ENCODE measurements at places on chromosomes 6 and 20. TPM values are rescaled to one million over a fixed set of nuclear protein-coding genes. Genes with fewer than 3 reads are reported as not detected.
A peak's percentile ranks its signal among the peaks of the same experiment; 100 is the strongest.

DNA sequence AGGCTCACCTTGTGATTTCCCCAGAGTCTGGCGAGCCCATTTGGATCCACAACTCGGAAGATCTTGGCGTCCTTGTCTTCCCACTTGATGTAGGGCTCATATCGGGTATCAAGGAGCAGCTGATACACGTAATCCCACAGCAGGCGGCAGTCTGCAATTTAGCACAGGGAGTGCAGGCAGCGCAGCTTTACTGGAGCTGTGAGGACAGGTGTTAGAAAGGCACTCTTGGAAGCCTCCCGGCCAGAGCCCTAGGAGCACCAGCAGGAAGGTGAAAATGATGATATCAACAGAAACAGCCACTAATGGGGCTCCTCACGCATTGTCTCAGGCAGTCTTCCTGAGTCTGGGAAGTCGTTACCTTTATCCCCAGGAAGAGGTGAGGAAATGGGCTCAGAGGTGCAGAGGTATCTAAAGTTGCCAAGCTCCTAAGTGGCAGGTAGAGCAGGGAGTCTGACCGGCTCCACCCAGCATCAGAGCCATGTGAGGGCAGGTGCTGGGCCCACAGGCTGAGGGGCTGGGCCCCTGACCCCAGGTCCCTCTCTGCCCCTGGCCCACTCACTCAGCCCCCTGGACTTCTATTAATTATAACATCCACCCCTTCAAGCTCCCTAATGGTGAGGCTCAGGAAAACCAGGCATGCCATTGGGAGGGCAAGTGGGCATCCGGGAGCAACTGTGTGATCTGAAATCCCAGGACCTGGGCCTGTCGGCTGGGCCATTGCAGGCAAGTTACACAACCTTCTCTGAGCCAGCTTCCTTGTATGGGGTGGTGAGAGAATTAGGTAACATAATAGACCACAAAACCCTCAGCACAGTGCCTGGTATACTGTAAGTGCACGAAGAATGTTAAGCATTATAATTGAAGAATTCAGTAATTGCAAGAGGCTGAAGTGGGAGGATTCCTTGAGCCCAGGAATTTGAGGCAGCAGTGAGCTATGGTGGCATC, 18.3 kb downstream of the ETV7 start:
- H3K36me3 ChIP-seq: no peaks in the 10 kb centered on the region
- no peak for DNase-seq
- no peaks in the 10 kb centered on the region for H3K27me3 ChIP-seq
- H3K4me1 ChIP-seq: no peaks in the 10 kb centered on the region

GRCh38 chr6:118371955-118372354, 176.1 kb upstream of the PLN start:
- H3K36me3 ChIP-seq: no peaks in the 10 kb centered on the region
- H3K27me3 ChIP-seq: no peaks in the 10 kb centered on the region
- H3K4me1 ChIP-seq: no peaks in the 10 kb centered on the region
- DNase-seq: no peak
- H3K4me3 ChIP-seq: no peak overlapping the region
- no peak overlapping the region for H3K27ac ChIP-seq

DNA sequence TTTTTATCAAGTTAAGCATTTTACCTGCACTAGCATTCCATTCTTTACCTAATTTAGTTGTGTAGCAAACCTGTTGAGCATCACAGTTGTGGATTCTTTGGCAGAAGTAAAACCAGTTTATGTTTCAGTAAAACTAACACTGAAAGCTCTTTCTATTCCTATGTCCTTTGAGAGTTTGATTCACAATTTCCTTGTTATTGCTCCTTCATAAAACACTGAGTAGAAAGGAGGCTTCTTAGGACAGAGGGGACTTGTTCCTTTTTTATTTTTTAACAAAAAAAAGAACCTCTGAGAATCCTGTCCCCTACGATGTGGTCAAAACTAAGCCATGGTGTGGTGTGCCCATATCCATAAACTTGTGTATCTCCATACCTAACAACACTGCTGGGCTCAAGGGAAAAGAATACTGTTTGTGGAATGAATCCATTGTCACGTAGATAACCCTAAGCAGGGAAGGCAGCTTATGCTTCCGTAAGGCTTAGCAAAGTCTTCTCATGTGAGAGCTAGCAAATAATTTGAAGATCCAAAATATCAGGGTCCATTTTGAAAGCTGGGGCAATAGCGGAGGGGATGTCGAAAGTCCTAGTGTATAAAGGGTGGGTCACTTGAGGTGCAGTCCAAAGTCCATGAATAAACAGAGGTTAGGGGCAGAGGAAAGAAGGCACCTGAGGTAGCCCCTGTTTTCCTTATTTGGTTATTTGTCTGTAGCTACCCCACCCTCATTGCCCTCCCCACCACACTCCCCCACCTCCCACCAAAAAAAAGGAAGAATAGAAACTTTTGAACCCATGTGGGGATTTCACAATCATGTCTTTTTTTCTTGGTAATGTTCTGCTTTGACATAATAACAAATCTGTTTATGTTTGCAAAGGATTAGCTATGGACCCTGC, 71.0 kb downstream of the PLAGL1 start:
- H3K27me3 ChIP-seq: peaks cover 10% of the 10 kb centered on the region
- no peak overlapping the region for H3K4me3 ChIP-seq
- no peak overlapping the region for H3K27ac ChIP-seq
- DNase-seq: no peak

The GJA10 gene
- not detected for total RNA-seq

- H3K36me3 ChIP-seq: peaks cover 3% of the 10 kb centered on the region
- DNase-seq: no peak
- no peaks in the 10 kb centered on the region for H3K4me1 ChIP-seq
- no peak overlapping the region for H3K27ac ChIP-seq
Observed at GRCh38 chr6:149513915-149514314, 29.1 kb upstream of the ZC3H12D start.

DNA sequence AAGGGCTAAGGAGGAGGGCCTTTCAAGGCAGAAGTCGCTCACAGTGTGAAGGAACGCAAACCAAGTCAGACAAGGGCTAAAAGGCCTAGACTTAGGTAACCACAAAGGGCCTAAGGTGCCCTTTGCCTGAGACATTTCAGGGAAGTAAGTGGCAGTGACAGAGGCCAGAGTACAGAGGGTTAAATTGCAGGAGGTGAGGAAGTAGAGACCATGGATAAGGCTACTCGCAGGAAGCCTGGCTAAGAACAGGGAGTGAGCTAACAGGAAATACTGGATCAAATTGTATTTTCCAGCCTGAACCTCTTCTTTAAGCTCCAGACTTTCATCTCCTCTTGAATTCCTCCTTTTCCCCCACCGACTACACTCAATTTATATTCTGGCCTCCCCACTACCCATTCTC, 16.6 kb downstream of the ZHX3 start:
- no peaks in the 10 kb centered on the region for H3K4me1 ChIP-seq
- no peaks in the 10 kb centered on the region for H3K36me3 ChIP-seq
- H3K4me3 ChIP-seq: no peak overlapping the region
- H3K27ac ChIP-seq: no peak overlapping the region
- H3K27me3 ChIP-seq: no peaks in the 10 kb centered on the region

DNA sequence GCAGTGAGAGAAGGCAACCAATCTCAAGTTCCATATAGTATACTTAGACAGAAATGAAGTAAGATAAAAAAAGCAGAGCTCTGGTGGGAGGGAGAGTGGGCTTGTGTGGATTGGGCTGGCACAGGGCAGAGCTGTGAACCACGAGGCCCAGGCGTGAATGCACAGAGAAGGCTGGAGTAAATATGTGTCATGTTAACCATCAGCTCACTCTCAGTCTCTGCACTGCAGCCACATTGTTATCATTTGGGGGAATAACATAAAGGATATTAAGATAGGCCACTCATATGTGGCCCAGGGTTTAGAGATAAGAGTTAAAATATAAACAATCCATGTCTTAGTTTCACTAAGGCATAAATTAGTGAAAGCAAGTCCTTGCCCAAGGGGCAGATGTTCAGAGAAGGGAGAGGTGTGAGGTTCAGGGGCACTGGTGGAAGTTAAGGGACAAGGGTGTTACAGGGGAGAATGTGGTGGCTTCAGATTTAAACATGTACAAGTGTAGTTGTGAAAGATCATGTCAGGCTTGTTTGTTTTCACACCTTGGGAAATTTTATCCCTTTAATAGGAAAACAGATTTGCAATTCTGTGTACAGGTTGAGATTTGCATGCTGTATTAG, 14.4 kb downstream of the GMPR start:
- DNase-seq: no peak
- no peaks in the 10 kb centered on the region for H3K36me3 ChIP-seq
- H3K27ac ChIP-seq: no peak overlapping the region
- H3K4me1 ChIP-seq: peaks cover 2% of the 10 kb centered on the region

DNA sequence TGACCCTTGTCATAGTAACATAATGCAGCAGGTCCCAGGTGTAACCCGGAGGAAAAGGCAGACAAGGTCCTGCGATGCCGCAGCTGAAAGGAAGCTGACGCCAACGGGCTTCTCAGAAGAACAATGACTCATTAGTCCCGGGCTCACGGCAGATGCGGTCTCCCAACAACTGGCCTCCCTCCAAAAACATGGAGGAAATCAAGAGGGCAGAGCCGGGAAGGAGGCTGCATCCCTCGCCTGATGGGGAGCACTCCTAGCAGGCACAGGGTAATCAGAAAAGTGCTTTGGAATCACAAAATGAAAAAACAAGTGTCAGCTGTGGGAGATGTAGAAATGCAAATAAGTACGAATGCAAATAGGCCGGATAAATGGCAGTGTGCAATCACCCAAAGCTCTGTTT, 165.2 kb upstream of the AGPAT4 start:
- H3K27me3 ChIP-seq: peaks cover 2% of the 10 kb centered on the region
- no peak overlapping the region for H3K4me3 ChIP-seq
- H3K27ac ChIP-seq: no peak overlapping the region
- no peak for DNase-seq
- H3K36me3 ChIP-seq: no peaks in the 10 kb centered on the region

The KHDC1L gene
- not detected for total RNA-seq

GRCh38 chr20:63244468-63244867, 8.8 kb downstream of the BIRC7 start:
- no peak overlapping the region for H3K4me3 ChIP-seq
- DNase-seq: no peak
- H3K4me1 ChIP-seq: no peaks in the 10 kb centered on the region
- H3K27ac ChIP-seq: no peak overlapping the region
- H3K27me3 ChIP-seq: peaks cover 63% of the 10 kb centered on the region

The RNF144B gene
- 3.2 TPM for total RNA-seq

DNA sequence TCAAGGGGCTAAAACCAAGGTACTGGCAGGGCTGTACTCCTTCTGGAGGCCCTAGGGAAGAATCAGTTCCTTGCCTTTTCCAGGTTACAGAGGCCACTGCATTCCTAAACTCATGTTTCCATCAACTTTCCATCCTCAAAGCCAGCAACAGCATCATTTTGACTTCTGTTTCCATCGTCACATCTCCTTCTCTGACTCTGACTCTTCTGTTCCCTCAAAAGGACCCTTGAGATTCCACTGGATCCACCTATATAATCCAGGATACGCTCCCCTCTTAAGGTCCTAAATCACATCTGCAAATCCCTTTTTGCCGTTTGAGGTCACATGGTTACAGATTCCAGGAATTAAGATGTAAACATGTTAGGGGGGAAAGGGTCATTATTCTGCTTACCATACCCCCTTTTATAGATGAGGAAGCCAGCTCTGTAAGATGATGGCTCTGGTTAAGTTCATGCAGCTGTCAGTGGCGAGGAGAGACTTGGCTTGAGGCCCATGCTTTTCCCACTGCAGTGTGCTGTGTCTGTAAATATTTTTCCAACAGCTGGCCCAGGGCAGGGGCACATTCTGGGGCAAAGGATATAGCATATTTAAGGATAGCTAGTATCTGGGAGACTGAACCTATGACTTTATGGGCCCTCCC, 114.6 kb downstream of the TNFRSF21 start:
- DNase-seq: no peak
- H3K4me1 ChIP-seq: peaks cover 10% of the 10 kb centered on the region
- H3K36me3 ChIP-seq: no peaks in the 10 kb centered on the region
- H3K27me3 ChIP-seq: no peaks in the 10 kb centered on the region

The TGM3 gene
- not detected for total RNA-seq

The PRKN gene
- total RNA-seq: 3.6 TPM

GRCh38 chr6:53696341-53696740, 30.8 kb upstream of the KLHL31 start:
- no peak for DNase-seq
- no peaks in the 10 kb centered on the region for H3K27me3 ChIP-seq
- H3K36me3 ChIP-seq: no peaks in the 10 kb centered on the region
- no peak overlapping the region for H3K4me3 ChIP-seq

DNA sequence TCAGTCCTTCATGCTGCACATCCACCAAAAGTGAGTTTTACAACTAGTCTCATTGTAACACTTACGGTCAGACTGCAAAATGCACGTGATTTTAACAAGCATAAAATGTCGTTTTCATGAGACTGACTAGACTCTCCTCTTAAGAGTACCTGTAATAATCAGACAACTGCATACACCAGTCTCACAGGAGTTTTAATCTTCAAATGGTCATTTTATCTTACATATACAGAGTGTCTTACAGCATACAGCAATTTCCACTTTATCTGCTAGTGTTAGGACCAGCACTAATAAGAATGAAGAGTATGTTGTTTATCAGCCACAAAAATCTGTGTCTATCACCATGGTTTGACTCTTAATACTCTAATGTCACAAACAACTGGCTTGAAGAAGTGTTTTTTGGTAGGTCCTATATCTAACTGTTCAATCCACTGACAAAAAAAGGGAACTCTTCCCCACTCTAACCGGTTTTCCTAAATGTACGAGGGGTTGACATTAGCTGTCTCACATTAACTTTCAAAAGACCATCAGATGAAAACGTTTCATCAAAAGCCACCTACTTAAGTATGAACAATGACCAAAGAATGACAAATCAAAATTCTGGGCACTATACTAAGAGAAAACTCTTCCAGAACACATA, 1.5 kb upstream of the ASF1A start:
- DNase-seq: no peak
- H3K27me3 ChIP-seq: no peaks in the 10 kb centered on the region
- H3K4me1 ChIP-seq: peaks cover 40% of the 10 kb centered on the region
- peak overlapping the region; percentile 57 for H3K4me3 ChIP-seq
- H3K36me3 ChIP-seq: no peaks in the 10 kb centered on the region

- H3K27ac ChIP-seq: no peak overlapping the region
- H3K27me3 ChIP-seq: no peaks in the 10 kb centered on the region
- no peak for DNase-seq
- H3K4me3 ChIP-seq: no peak overlapping the region
- no peaks in the 10 kb centered on the region for H3K4me1 ChIP-seq
Observed at GRCh38 chr20:56903858-56904257, 274.8 kb downstream of the TFAP2C start.

GRCh38 chr6:115120391-115120790, 777.6 kb upstream of the HS3ST5 start:
- H3K4me1 ChIP-seq: no peaks in the 10 kb centered on the region
- DNase-seq: no peak
- H3K27ac ChIP-seq: no peak overlapping the region
- H3K4me3 ChIP-seq: no peak overlapping the region

GRCh38 chr6:135300576-135300975, 119.5 kb downstream of the MYB start:
- H3K4me1 ChIP-seq: no peaks in the 10 kb centered on the region
- H3K27ac ChIP-seq: no peak overlapping the region
- H3K4me3 ChIP-seq: no peak overlapping the region

- H3K36me3 ChIP-seq: no peaks in the 10 kb centered on the region
- no peak overlapping the region for H3K4me3 ChIP-seq
- no peaks in the 10 kb centered on the region for H3K4me1 ChIP-seq
Observed at GRCh38 chr6:10613077-10613476, 81.3 kb downstream of the C6orf52 start.

GRCh38 chr6:1917626-1918371, 308.1 kb downstream of the FOXC1 start:
- H3K27me3 ChIP-seq: no peaks in the 10 kb centered on the region
- no peak overlapping the region for H3K27ac ChIP-seq
- H3K4me1 ChIP-seq: no peaks in the 10 kb centered on the region
- no peak overlapping the region for H3K4me3 ChIP-seq
- peaks cover 3% of the 10 kb centered on the region for H3K36me3 ChIP-seq

The RRAGD gene
- 4.6 TPM for total RNA-seq

All from T-cell (primary cell).